ENCODE measurements at places on chromosomes 13 and 19.

DNA sequence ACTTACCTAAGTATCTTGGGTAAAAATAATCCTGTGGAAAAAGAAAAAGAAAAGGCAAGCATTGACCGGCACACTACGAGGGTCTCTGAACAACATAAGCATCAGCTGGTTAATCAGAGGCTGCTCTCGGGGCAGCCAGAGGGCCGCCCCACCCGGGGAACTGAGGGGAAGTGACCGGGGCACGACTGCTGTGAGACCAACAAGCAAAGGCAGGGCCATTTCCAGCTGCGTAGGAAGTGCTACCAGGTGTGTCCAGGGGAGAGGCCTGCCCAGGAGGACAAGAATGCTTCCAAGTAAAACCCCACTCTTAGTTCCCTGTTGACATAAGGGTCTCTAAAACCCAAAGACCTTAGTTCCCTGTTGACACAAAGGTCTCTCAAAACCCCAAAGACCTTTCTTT, 15.9 kb downstream of the GAS6 start:
- no peak for DNase-seq

GRCh38 chr19:41449079-41449864, 6.3 kb downstream of the ERICH4 start:
- peak; percentile 64 for DNase-seq

DNA sequence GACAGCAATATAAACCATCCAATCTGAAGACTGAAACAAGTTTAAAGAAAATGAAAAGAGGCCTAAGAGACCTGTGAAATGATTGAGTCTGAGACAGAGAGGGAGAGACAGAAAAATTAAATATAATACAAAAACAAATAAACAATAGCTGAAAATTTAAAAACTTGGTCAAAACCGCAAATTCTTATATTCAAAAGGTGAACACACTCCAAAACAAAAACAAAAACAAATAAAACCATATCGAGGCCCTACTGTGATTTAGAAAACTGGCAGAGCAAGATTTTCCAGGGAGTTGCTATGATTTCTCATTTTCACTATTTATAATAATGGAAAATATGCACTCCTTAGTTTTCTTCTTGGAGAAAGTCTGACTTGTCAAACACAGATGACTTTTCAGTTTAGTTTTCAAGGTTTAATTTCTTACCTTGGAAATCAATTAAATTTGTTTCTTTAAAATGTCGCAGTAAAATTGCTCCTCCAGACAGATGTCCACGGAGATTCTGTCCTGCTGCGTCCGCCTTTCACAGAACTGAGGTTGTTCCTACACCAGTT, 1420.3 kb downstream of the UQCRFS1 start:
- DNase-seq, result no peak

- DNase-seq, result no peak
Observed at GRCh38 chr19:7980168-7980567, 25.3 kb downstream of the ELAVL1 start.

DNA sequence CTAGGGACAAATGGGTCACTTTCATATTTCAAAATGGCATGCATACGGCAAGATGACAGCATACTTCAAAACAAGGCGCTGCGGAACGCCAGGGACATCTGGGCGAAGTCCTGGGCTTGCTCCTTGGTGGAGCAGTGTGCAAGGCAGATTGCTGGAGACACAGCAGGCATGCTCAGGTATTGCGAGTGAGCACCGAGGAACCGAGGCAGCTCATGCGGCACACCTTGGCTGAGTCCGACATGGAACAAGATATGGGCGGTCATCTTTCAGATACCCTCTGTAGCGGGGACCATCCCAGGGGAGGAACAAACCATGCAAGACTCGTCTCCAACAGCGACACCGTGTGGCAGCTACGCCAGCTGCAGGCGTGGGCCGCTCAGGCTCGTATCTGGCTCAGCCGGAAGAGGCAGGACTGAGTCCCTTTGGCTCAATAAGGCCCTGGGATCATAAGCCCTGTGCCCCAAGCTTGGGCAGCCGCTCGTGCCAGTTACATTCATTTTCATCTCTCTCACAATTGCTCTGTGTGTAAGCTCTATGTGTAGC, 112.4 kb downstream of the NUFIP1 start:
- DNase-seq, result peak; percentile 16

DNA sequence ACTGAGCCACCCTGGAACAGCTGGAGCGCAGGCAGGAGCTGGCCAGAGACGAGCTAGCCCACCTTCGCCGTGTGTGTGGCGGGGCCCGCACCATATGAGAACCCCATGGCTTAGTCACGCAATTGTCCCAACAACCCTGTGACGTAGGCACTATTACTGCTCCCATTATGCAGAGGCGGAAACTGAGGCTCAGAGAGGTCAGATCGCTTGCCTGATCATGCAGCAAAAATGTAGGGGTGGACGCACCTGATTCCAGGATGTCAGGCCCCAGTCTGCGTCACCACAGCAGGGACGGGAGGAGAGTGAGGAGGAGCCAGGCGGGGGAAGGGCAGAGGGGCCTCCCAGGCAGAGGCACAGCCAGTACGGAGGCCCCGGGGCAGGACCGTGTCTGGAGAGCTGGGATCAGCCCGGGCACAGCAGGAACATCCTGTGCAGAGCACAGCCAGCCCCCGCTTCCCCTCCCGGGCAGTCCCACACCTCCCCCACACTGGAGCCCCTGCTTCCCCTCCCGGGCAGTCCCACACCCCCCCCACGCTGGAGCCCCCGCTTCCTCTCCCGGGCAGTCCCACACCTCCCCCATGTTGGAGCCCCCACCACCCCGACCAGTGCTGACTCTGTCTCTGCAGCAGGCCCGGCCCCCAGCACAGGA, 16.7 kb downstream of the PIP5K1C start:
- DNase-seq, result no peak

DNA sequence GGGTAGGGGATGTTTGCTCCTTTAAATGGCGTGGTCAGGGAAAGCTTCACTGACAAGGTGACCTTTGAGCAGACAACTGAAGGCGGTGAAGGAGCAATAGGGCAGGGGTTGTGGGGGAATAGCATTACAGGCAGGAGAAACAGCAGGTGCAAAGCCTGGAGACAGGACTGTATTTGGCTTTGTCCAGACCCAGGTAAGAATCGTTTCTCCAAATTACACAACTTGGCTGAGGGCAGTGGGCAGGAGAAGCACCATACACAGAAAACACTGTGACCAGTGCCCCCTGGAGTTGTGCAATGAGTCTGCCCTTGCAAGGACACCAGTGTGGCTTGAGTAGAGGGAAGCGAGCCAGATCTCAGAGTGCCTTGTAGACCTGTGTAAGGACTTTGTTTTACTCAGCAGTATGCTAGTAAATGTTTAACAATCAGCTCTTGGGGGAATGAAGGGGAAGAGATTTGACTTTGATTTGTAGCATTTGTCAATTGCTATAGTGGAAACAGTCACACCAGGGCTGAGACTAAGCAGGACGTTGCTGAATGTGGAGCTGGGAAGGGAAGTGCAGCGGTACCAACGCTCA, 360.0 kb downstream of the DCT start:
- DNase-seq, result peak; percentile 18

- no peak for DNase-seq
Observed at GRCh38 chr13:112907286-112907685, 61.7 kb upstream of the MCF2L start.

DNA sequence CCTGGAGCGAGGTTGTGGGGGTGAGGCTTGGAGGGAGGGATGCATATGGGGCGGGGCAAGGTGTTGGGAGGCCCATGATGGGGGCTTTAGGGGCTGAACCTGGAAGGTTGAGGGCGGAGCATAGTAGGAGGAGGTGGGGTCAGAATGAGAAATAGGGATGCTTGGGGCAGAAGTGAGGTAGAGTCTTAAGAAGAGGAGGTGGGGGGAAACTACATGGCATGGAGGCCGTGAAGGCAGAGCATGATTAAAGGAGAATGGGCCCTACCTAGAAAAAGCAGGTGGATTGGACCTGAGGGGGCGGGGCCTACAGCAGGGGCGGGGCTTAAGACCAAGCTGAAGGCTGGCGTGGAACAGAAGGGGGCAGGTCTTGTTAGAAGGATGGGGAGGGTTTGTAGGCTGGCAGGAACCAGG, 799 bp downstream of the NR1H2 start:
- no peak for DNase-seq

DNA sequence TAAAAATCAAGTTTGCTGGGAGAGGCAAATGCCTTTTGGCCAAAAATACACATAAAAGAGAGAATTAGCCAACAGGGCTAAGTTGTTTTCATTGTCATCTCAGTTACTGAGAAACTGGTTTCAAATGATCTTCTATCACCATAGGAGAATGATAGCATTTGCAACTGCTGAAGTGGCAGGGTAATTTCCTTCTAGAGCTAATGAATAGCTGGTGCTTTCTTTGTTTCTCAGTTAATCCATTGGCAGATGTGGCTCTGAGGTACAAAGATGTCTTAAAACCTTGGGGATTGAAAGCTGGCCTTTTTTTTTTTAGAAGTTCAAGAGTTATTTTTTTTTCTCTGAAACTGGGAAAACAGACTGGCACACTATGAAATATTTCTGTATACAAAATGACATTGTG, 332.7 kb upstream of the KLF12 start:
- no peak for DNase-seq

DNA sequence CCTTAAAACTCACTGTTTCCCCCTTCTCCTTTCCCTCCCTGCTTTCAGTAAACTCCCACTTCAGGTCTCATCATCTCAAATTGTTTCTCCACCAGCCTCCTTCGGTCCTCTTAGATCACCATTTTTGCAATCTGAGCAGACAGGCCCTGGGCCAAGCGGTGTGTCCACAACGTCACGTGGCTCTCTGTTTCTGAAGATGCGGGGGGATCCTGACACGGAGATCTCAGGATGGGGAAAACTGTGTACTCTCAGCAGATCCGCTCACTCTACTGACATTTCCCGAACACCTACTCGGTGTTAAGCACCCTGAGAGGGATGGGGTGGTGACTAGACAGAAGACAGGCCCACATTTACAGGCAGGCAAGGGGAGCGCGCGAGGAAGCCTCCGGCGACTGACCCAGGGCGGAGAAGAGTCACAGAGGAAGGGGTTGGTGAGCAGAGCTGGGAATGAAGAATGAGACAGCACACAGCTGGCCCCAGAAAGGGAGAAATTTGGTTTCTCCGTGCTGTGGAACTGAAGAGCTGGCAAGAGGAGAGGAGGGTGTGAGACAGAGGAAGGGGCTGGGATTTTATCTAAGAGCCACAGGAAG, 38.8 kb downstream of the SERP2 start:
- DNase-seq, result no peak

DNA sequence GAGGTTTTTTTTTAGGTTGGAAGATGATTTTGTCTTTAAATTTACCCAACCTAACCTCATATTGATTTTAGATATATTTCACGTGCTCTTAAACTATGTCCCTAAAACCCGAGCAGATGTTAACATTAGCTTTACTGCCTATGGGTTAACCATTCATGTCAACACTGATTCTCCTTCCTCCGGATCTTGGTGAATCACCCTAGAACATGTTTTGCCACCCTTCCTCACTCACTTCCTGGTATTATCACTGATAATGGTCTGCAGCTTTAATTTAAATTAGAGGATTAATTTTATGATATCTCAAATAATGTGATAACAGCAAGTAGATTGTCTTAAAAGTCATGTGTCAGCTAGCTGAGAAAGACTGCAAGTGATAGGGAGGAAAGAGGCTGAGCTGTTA, 31.9 kb downstream of the HTR2A start:
- no peak for DNase-seq

DNA sequence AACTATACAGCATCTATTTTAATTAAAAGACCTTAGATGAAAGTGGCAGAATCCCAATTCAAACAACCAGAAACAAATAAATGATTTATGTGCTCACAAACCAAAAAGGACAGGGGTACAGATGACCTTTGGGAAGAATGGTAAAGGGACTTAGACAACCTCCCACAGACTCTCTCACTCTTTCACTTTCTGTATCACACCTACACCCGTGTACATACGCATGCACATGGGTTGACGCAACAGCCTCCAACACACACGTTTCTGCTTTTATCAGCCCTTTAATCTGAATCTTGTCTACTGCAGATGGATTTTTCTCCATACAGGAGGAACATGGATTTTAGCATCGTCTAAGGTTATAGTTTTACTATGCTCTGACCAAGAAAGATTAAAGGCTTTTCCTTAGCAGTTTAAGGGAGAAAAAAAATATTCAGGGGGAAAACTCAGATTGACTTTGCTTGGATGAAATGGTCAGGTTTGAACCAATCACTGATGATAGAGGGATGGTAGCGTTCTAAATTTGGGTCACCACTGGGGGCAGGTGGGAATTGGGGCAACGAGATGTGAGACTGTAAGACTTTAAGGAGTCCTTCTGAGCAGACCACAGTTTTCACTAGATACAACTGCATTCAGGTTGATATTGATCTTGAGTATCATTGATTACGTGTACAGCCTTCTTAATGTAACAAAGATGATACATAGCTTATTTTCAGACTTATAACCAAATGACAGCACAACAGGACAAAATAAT, 166.1 kb downstream of the ITGBL1 start:
- no peak for DNase-seq

GRCh38 chr19:40419780-40420179, 6.0 kb downstream of the SERTAD1 start:
- no peak for DNase-seq

DNA sequence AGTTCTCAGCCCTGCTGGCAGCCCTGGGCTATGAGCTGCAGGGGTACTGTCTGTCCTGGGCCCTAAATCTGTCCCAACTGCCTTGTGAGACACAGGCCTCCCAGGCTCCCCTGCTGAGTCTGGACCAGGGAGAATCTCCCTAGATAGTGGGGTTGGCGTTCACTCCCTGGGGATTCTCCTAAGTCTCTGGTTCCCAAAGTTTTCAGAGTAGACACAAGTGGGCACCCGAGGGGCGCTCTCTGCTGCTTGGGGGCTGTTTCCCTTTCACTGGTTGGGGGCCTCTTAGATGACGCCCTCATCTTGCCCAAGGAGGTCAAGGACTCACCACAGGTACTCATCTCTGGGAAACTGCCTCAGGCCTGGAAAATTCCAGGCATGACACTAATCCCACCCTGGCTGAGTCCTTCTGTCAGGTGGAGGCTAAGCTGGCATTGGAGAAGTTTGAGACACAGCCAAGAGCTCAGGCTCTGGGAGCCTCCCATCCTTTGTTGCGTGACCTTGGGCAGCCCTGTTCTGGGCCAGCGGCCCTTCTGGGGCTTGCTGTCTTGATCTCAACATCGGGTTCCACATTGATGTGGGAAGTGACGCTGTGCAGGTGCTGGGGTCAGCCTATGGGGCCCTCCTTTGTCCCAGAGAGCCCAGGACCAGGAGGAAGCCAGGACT, 3.9 kb downstream of the RPL18A start:
- no peak for DNase-seq

- no peak for DNase-seq
Observed at GRCh38 chr19:42989851-42990250, 36.4 kb downstream of the PSG11 start.

DNA sequence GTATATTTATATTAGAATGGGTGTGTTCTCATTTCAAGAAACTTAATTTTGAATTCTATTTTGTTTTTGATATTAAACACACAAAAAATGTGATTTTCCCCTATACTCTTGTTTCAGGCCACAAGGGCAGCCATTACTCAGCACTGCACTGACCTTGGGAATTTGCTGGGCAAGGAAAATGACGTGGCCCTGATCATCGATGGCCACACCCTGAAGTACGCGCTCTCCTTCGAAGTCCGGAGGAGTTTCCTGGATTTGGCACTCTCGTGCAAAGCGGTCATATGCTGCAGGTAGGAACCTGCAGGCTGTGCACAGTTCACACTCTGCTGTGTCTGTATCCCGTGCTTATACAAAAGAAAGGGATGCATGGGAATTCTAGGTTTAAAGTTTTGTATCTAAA, 327.3 kb downstream of the ATP8A2 start:
- DNase-seq, result peak; percentile 18

- DNase-seq, result no peak
Observed at GRCh38 chr13:80116107-80116506, 224.8 kb downstream of the SPRY2 start.

- no peak for DNase-seq
Observed at GRCh38 chr19:16160445-16160942, 12.8 kb downstream of the CIB3 start.

Data from RPMI8226 (cell line).